ENCODE measurements at places on chromosomes 3 and 15. TPM values are rescaled to one million over a fixed set of nuclear protein-coding genes. Genes with fewer than 3 reads are reported as not detected.

GOLGA8G gene
- not detected for total RNA-seq

CACNA1D gene
- total RNA-seq = not detected

RTP3 gene
- total RNA-seq = not detected

RPP25 gene
- 0.53 TPM for total RNA-seq

CELSR3 gene
- total RNA-seq = 0.86 TPM

FEZF2 gene
- not detected for total RNA-seq

MAGI1 gene
- 2.5 TPM for total RNA-seq

ALDH1A2 gene
- 2.6 TPM for total RNA-seq

FAM81A gene
- 0.29 TPM for total RNA-seq

MNS1 gene
- total RNA-seq = 3.2 TPM

CEP70 gene
- 28.7 TPM for total RNA-seq

PP2D1 gene
- not detected for total RNA-seq

COL8A1 gene
- total RNA-seq = 114 TPM

HIGD2B gene
- not detected for total RNA-seq

ATP13A4 gene
- not detected for total RNA-seq

ARL6 gene
- 6.6 TPM for total RNA-seq

OSTN gene
- total RNA-seq = 0.86 TPM

CPA3 gene
- total RNA-seq = 0.29 TPM

LRTM1 gene
- total RNA-seq = not detected

LDHAL6B gene
- not detected for total RNA-seq

PPP1R2 gene
- 34.7 TPM for total RNA-seq

ARPIN gene
- 9.7 TPM for total RNA-seq

HRG gene
- not detected for total RNA-seq

FETUB gene
- not detected for total RNA-seq

MUC4 gene
- total RNA-seq = not detected

NRROS gene
- total RNA-seq = not detected

GCHFR gene
- 23.4 TPM for total RNA-seq

TMCO5A gene
- total RNA-seq = not detected

TNNC1 gene
- not detected for total RNA-seq

VIPR1 gene
- not detected for total RNA-seq

FOXL2 gene
- 25.9 TPM for total RNA-seq

SERPINI2 gene
- not detected for total RNA-seq

ISL2 gene
- total RNA-seq = 1.7 TPM

GHSR gene
- not detected for total RNA-seq

LIPH gene
- under 0.01 TPM for total RNA-seq

CMTM8 gene
- total RNA-seq = 0.18 TPM

SST gene
- total RNA-seq = not detected

CDCP1 gene
- total RNA-seq = 7.2 TPM

CASR gene
- not detected for total RNA-seq

GPR15 gene
- not detected for total RNA-seq

NLGN1 gene
- total RNA-seq = 2.0 TPM

CORO2B gene
- 32.6 TPM for total RNA-seq

PEAK1 gene
- total RNA-seq = 17.0 TPM

ITIH1 gene
- total RNA-seq = not detected

TPRG1 gene
- not detected for total RNA-seq

TRPM7 gene
- total RNA-seq = 18.2 TPM

FOXB1 gene
- total RNA-seq = not detected

ATP13A5 gene
- total RNA-seq = not detected

CNTN3 gene
- 0.58 TPM for total RNA-seq

FMN1 gene
- total RNA-seq = 1.2 TPM

NOP10 gene
- 381 TPM for total RNA-seq

USP3 gene
- 25.9 TPM for total RNA-seq

FBXL2 gene
- 13.8 TPM for total RNA-seq

AGTR1 gene
- total RNA-seq = not detected

FNDC3B gene
- total RNA-seq = 37.8 TPM

SNTN gene
- total RNA-seq = not detected

CSPG4 gene
- 138 TPM for total RNA-seq

DNAH1 gene
- 0.71 TPM for total RNA-seq
